Gastrocnemius medialis (tissue), 4 donors: ENCODE measurements at places on chromosomes 12 and 14. TPM values are rescaled to one million over a fixed set of nuclear protein-coding genes. Genes with fewer than 3 reads are reported as not detected.

The PMCH gene
- total RNA-seq, result not detected

The GPR68 gene
- total RNA-seq, result not detected

- DNase-seq, result no peak
These were observed 1.3 kb downstream of the GAPDH start for GRCh38 chr12:6535697-6535946.

DNA sequence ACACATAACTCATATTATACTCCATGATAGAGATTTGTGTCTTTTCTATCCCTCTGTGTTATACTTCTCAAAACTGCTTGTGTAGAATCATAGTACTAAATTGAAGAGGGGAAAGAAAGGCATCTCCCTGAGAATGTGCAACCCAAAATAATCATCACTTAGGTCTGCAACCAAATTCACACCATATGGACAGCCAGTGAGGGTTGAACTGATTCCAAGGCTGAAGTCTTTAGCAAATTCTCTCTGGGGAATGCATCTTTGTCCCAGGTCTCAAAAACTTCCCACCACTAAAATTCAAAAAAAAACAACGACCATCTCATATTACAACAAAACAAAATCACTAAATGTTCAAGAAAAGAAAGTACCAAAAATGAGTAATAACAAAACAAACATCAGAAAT lies 11.0 kb downstream of the ZFC3H1 start:
- no peak for DNase-seq

GRCh38 chr12:13425766-13426165 lies 229.2 kb downstream of the EMP1 start:
- no peak for DNase-seq

GRCh38 chr14:100114109-100114765 lies 45.2 kb downstream of the DEGS2 start:
- DNase-seq, result no peak

DNA sequence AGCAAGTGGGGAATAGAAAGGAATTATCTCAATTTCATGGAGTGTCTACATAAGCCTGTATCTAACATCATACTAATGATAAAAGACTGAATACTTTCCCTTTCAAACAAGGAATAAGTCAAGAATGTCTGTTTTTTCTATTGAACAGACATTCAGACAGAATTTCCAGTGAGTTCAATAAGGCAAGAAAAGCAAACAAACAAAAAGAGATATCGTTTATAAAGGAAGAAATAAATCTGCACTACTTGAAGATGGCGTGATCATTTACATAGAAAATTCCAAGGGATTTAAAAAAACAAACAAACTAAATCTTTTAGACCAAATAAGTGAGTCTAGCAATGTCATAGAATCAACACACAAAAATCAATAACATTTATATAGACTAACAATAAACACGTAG lies 273.1 kb upstream of the FOXG1 start:
- no peak for DNase-seq

- DNase-seq, result no peak
These were observed 1.6 kb upstream of the ARID4A start for GRCh38 chr14:58296726-58297125.
